Upper lobe of right lung (tissue), 1 donor: ENCODE measurements at places on chromosomes 1 and 21. TPM values are rescaled to one million over a fixed set of nuclear protein-coding genes. Genes with fewer than 3 reads are reported as not detected.

The DBT gene
- 15.7 TPM for total RNA-seq

DNA sequence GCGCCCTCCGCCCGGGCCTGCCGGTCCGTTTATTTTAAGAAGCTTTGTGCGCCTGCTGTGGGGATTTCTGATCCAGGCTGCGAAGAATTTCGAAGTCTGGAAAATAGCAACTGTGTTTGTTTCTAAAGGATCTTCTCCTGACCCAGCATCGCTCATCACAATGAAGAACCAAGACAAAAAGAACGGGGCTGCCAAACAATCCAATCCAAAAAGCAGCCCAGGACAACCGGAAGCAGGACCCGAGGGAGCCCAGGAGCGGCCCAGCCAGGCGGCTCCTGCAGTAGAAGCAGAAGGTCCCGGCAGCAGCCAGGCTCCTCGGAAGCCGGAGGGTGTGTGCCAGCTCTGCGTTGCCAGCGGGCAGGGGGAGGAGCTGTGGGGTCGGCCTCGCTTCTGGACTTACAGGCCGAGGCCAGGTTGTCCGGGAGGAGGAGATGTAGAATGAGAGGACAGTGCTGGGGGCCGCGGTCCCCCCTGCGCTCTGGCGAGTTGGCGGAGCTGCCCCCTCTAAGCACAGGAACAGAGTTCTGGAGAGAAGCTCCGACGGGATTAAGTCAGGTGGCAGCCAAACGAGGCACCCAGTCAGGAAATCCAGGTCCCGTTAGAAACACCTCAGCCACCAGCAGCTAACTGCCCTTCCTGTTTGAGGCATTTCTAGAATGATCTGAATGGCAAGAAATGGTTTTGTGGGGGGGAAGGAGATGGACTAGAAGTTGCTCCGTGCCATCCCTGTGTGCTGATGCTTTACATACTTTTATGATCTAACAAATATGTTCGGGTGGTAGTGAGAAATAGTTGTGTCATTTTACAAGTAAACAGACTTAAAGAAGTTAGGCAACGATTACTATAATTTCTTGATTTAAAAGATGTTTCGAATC is 948 bp downstream of the TXLNA start:
- DNase-seq, result peak; percentile 84

GRCh38 chr1:88736633-88737248 is 52.7 kb downstream of the PKN2 start:
- DNase-seq, result no peak

- no peak for DNase-seq
Observed at GRCh38 chr1:244210884-244211558, 159.9 kb downstream of the ZBTB18 start.

The KCNT2 gene
- total RNA-seq, result 8.1 TPM

DNA sequence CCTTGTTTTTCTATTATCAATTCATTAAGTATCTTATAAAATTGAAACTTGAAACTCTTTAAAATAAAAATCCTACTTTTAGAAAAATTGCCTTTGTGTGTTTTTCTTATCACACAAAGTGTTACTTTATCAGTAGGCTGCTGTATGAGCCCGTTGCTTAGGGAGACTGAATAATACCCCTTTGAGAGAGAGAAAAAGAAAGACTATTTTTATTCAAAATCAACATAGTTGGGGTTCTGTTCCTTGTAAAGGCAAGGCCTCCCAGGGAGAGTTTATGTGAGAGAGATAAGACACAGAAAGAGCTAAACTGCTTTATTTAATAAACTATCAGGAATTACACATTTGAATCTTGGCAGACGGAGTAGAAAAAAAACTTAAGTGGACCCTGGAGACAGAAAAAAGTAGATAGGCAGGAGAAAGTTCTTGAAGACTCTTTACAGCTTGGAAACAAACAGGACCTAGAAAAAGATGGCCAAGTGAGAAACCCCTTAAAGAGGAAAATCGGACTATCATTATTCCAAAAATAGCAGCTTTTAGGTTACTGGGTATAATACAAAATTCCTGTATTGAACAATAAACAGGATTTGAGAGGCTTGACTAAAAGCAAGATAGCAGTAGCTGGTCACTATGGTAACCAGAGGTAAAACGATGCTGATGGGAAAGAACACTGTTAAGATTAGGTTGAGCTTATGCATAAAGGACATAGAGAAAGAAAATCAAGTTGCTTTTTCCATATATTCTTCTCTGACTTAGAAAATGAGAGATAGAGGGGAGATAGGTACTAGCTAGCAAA is 170.9 kb downstream of the LRRC7 start:
- no peak for DNase-seq

DNA sequence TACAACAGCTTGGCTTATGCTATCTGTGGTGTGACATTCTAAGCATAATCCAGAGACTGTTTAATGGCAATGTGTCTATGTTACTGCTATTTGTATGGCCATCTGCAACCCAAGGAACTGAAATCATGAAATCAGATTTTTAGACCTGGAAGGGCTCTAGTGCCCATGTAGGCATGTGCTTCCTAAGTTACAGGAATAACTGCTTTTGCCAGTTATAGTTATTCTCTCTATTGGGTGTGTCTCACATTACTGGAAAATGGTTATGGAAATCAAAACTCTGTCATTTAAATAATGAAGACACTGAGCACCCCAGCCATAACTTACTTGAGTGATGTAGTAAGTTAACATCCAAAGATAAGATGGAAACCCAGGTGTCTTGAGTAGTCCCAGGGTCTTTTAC is 12.6 kb upstream of the JUN start:
- DNase-seq, result no peak

The TYW3 gene
- 18.4 TPM for total RNA-seq

GRCh38 chr1:119595606-119596005 is 52.5 kb downstream of the ZNF697 start:
- DNase-seq, result no peak
